Lower leg skin (tissue), 4 donors: ENCODE measurements at places on chromosomes 1 and 21. TPM values are rescaled to one million over a fixed set of nuclear protein-coding genes. Genes with fewer than 3 reads are reported as not detected.

GRCh38 chr1:233523047-233523446, 90.9 kb upstream of the KCNK1 start:
- DNase-seq, result no peak

GRCh38 chr1:247337961-247338360, 6.3 kb upstream of the ZNF496 start:
- no peak for DNase-seq

GRCh38 chr21:42426876-42427480, 23.3 kb downstream of the UBASH3A start:
- DNase-seq, result peak; percentile 81

- DNase-seq, result peak; percentile 44
Measured at GRCh38 chr1:160205242-160206035, at the start of gene PEA15. PEA15 (plus strand) TSS chr1:160205384; CDS start chr1:160211545, 6,161 bp downstream.

DNA sequence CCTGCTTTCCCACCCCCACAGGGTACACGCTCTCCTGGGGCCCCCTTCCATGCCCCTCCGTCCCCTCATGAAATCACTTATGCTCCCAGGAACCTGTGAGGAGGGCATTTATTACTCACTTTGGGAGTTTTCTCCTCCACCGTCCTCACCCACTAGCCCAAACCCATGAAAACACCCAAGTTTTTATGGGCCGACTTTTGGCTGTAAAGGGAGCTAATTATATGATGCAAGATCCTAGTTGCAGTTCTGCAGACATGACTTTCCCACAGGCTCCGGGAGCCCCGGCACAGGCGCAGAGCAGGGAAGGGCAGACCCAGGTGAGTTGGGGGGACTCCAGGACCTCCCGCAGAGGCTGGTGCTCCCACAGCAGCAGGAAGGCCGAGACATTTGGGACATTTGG, 29.7 kb downstream of the EPHA2 start:
- DNase-seq, result no peak

DNA sequence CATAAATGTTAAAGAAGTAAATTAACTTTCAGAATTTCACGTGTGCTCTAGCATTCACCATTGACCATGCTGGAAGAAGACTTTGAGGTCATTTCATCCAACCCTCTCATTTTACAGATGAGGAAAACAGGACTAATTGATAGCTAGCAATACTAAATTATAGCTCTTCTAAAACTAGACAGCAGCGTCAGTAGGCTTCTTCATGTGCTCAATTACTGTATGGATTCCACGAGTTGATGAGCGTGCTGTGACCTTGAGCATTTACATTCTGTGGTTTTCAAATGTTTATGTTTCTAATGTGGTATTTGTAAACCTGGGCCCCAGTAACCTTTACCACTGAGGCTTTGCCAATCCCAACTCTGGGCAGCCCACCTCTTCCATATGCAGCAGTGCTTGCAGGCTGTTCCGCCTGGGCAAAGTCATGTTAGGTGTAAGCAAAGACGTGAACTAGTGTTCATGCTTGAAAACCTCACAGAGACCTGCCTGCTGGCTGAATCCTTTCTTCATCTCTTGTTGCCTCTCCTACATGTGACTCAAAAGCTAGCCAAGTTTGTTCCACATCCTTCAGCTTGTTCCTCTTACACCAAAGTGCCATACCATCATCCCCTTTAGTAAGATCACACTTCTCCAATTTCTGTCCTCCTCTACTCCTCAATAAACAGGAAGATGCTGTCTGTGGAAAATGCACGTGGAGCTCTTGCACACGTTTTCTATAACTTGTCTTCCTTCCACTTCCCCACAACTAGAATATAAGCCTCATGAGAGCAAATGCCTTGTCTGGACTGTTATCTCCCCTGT, 17.2 kb downstream of the KCNJ15 start:
- no peak for DNase-seq

DNA sequence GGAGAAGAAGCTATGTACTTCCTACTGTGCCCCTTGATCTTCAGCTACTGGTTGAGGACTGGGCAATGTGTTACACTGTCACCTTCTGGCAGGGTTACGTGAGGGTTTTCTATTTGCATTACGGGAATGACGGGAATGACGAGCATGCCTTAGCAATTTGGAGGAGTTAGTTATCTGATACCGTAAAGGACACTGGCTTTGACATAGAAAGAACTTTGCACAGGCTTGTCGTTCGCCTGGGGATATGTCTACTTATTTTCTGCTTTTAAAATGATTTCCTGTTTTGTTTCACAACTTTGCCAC, 19.8 kb upstream of the ACBD6 start:
- DNase-seq, result no peak

DNA sequence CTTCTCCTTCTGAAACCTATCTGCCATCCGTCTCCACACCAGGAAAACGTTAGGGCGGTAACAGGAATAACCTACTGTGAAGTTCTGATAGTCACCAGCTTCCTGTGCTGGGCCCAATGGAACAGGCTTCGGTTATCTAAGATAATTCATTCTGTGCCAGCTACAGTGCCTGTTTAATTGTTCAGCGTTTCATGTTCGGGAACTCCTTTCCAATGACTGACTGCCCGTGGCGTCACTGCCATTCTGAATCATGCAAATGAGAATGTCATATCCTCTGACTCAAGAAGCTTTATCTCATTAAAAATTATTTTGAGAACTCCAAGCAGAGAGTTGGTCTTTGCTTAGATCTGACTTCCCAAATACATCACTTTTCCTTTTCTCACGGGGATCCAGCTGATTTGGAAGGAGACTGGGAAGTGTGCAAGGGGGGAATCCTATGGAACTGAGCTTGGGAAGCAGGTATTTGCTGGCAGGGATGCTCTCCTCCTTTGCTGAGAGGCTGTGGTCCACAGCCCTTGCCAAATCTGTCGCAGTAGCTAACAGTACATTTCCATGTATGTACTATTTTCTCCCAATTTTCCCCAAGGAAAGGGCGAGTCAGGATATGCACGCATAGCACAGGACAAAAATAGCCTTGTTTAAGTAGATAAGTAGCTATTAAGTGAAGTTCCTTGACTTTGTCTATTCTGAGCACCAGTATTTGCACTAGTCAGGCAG, 358.7 kb downstream of the LTN1 start:
- no peak for DNase-seq

GRCh38 chr1:185969028-185969427, 234.8 kb downstream of the HMCN1 start:
- DNase-seq, result no peak

MROH7 gene
- total RNA-seq, result 2.1 TPM

CSF1 gene
- 41.9 TPM for total RNA-seq

SPSB1 gene
- total RNA-seq, result 56.0 TPM
